ENCODE measurements at places on chromosomes 16 and 17.
A peak's percentile ranks its signal among the peaks of the same experiment; 100 is the strongest.

DNA sequence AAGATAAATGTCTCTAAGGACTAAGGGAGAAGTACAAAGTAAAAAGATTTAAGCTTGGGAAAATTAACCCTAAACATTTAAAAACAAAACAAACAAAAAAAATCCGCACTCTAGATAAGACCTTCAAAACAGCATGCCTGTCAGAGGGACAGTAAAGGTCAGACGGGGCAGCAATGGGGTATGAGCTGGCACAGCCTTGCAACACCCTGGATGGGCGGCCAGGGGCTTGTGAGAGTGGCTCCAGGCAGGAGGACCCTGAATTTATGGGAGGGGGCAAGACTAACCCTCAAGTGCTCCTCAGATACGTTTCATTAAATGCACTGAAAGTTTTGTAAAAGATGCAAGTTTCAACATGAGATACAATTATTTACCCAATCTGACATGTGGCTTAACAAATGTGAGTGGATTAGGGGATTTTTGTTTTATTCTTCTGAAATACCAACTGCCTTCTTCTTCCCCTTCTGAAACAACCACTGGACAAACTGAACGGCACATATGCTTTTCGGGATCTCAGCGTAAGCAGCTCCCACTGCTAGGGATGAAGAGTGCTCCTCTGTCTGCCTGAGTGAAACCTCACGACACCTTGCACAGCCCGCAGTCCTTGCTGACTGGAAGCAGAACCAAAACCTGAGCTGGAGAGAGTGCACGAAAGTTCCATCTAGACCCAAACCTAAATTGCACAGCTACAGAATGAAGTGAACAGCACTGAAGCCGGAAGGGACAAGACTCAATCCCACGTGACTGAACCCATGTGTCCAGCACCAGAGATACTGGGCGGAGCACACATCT is 128.4 kb downstream of the ANKRD11 start:
- DNase-seq, result no peak

DNA sequence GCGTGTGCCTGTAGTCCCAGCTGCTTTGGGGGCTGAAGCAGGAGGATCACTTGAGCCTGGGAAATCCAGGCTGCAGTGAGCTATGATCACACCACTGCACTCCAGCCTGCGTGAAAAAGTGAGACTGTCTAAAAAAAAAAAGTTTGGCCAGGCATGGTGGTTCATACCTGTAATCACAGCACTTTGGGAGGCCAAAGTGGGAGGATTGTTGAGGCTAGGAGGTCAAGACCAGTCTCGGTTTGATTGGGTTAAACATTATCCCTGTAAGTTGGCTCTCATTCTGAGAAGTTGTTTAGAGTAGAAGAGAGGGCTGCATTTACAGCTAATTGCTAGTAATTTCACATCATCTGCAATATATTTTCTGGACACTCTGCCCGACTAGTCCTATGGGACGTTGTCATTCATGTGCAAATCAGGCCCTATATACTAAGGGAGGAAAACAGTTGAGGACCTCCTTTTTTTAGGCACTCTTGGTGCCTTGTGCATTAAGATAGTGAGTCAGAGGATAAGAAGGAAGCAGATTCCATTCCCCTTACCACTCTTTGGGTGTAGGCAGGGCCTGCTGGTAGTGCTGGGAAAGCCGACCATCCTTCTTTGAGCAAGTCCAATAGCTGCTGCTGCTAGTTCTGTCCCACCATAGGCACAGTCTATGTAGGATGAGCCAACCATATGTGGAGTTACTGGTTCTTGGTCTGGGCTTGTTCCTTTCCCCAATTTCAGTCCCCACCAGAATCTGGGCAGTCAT is 18.7 kb downstream of the HMOX2 start:
- no peak for DNase-seq

- no peak for DNase-seq
Observed at GRCh38 chr17:61221181-61221580, 178.5 kb upstream of the TBX2 start.

DNA sequence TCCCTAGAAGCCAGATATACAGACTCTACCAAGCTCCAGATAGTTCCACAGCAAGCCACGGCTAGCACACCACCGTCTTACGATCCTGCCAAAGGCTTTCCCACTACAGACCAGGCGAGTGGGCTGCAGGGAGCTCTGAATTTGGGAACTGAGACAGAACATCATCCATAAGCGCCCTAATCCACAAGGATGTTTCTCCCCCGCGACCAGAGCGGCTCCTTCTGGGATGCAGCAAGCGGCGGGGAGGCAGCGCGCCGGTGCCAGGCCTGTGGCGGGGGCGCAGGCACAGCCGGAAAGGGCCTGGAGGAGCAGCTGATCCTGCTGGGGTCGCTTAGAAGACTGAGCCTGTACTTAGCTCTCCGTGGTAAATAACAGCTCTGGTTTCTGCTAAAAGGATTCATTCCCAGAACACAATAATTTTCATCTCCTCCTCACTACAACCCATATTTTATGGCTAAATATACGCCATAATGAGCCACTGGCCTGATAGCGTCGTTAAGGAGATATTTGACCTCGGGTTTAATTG is 16.2 kb upstream of the FOXF1 start:
- DNase-seq, result no peak

DNA sequence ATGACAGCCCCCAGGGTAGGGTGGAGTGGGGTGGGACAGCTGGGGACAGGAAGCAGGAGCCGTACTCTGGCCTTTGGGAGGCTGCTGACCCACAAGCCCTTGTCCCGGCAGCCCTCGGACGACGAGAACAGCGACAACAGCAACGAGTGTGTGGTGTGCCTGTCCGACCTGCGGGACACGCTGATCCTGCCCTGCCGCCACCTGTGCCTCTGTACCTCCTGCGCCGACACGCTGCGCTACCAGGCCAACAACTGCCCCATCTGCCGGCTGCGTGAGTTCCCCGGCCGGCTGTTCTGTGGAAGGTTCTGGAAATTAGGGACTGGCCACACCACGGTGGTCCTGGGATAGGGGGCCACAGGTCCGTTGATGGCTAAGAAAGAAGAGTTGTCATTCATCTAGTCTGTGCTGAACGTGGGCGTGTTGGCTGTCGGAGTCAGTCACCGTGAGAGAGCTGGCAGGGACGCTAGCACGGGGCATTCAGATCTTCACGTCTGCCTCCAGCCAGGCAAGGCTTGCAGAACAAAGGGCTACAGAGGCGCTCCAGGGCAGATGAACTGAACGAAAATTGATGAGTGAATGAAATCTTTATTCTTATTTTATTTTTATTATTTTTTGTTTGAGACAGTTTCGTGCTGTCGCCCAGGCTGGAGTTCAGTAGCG is 19.8 kb upstream of the NUDT16L1 start:
- DNase-seq, result no peak

DNA sequence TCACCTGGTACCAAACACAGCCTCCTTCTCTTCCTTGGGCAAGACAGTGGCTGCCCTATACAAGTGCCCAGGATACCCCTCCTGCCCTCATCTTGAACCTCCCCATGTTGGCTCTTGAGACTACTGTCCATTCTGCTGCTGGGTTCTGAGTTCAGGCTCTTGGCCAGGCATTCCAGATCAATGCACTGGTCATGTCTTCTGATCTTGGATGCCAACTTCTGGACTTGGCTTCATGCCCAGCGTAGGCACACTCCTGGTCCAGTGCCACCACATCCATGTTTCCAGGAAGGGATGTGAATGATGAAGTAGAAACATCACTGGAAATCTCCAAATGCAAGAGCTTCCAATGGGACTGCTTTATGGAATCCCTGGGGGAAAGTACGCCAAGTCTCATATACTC is 51.5 kb downstream of the DYNLRB2 start:
- DNase-seq, result no peak

DNA sequence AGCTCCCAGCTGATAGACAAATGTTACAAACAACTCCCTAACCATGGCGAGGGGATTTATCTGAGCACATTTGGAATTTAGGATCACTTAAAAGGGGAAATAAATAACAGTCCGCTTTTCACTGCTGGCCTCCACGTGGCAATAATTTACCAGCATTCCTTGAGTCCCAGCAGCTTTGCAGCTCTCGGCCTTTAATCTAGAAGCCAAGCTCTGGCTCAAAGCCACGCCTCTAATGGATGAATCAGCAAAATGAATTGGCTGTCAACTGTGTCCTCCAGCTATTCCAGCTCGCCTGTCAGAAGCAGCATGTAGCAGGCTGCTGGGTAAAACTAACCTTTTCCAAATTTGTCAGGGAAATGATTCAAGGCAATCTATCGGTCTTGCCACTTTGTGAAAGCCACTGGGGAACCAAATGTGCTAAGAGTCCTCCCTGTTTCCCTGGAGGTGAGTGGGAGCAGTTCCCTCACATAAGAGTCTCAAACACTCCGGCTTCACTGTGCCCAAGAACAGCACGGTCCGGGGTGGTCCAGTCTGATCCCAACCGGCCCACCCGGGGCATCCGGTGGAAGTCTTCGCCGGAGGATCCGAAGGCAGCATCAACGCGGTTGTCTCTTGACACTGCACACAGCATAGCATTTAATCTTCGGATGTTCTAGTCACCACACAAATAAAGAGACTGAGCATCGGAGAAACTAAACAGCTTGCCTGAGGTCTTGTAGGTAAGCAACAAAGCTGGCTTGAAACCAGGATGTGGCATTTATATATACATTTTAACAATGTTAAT is 143.3 kb downstream of the PARN start:
- DNase-seq, result no peak

GRCh38 chr17:49021095-49021767 is 24.0 kb downstream of the IGF2BP1 start:
- no peak for DNase-seq

DNA sequence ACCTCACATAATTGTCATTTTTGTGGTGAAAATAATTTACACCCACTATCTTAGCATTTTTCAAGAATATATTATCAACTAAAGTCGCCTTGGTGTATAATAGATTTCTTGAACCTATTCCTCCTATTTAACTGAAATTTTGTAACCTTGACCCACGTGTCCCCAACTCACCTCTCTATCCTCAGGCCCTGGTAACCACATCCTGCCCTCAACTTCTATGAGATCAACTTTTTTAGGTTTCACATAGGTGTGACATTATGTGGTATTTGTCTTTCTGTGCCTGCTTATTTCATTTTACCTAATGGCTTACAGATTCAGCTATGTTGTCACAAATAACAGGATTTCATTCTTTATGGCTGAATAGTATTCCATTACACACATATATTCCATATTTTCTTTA is 73.0 kb upstream of the CNTNAP4 start:
- no peak for DNase-seq

DNA sequence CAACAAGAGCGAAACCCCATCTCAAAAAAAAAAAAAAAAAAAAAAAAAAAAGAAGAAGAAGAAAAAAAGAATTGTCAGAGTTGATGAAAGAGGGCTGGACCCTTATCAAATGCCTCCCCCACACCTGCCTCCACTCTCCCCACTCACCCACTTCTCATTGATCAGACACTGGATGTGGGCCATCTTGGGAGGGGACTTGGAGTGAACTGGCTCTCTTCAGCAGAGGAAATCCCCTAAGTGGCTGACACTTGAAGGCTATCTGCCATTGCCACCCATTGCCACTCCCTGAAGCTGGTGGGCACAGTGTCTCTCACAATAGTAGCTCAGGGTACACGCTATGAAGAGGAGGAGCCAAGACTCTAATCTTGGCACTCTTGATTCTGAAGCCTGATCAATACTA is 1.6 kb downstream of the ITGA2B start:
- DNase-seq, result no peak

DNA sequence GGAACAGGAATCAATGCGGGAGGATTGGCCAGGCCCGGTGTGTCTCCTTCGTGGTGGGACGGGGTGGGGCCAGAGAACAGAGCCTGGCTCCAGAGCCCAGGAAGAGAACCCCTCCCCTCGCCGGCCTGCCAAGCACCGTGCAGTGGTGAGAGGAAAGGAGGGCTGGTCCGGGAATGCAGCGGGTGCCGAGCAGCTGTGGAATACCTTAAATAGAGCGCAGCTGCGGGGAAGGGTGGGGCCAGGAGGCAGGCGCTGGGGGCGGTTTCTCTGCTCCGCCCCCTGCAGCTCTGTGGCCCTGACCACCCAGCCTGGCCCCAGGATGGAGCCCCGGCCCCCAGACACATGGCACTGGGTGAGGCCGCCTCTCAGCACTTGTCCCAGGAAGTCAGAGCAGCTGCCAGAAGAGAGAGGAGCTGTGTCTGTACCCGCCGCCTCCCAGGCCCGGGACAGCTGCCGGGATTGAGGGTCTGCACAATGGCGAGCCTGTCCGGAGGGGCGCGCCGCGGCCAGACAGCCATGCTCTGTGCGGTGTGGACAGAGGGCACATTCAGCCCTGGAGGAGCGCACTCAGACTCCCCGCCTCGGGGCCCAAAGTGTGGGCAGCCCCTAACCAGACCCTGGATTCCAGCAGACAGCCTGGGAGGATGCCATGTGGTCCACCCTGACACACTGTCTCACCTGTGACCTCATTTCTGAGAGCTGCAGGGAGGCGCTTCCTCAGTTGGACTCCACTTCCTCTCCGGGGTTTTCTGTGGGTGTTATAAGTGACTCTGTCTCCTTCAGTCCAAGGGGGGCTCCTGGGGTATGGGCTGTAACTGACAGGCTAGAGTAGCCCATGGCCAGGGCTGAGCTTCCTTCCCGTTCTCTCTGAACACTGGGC is 268.8 kb downstream of the SEC14L1 start:
- no peak for DNase-seq

- peak; percentile 12 for DNase-seq
Observed at GRCh38 chr16:30637944-30638343, 12.8 kb upstream of the PRR14 start.

GRCh38 chr17:39405436-39405835 is 4.0 kb upstream of the FBXL20 start:
- no peak for DNase-seq

- no peak for DNase-seq
Observed at GRCh38 chr17:7403727-7403976, 245 bp downstream of the TMEM256 start.

GRCh38 chr16:81673432-81673831 is 105.7 kb upstream of the PLCG2 start:
- DNase-seq, result no peak

- no peak for DNase-seq
Observed at GRCh38 chr17:73657473-73658116, 13.3 kb upstream of the SDK2 start.

DNA sequence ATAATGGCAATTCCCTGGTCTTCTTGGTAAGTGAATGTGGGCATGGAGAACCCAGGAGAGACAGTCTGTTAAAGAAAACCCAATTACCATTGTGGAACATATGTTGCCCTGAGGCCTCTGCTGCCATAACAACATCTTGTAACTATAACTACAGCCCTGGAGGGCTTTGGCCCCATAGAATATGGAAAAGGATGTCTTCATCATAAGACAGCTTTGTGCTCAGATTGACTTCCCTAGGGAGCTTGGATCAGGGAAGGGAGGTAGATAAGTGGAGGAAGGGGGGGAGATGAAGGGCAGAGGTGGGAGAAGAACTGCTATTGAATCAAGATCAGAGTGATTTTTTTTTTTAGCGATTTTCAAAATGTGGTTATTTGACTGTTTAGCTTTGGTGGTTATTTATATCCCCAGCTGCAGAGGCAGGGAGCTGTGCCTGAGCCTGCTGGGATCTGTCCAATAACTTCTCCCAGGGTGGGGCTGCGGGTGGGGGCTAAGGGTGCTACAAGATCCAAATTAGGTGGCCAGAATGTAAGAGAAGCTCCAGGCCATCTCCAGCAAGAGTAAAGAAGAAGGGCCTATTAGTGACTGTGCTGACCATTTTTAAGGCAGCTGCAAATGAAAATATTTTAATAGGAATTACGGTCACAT is 5.3 kb upstream of the KAT7 start:
- no peak for DNase-seq
